ENCODE measurements at places on chromosomes 12 and 14.

- DNase-seq, result no peak
Measured at GRCh38 chr12:18578191-18578590, 159.6 kb downstream of the PLCZ1 start.

GRCh38 chr14:61747342-61747741 is 14.9 kb upstream of the SNAPC1 start:
- DNase-seq, result no peak

GRCh38 chr12:98227162-98227561 is 288.2 kb upstream of the TMPO start:
- peak; percentile 32 for DNase-seq

GRCh38 chr12:132597333-132598316 is 12.8 kb downstream of the LRCOL1 start:
- no peak for DNase-seq

DNA sequence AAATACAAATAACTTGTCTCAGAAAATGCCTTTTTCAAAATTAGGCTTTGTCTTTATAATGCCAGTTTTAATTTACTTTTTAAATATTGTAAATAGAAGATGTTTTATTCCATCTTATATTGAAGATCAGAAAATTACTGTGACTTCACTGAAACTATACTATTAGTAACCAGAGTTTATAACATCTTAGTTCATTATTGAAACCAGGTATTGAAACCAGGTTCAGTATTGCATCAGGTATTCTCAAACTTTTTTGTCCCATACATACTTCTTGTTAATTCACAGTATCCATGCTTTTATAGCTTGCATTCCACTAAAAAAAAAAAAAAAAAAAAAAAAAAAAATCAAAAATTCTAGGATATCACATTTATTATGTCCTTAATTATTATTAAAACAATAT is 227.5 kb downstream of the GXYLT1 start:
- no peak for DNase-seq

GRCh38 chr12:59059088-59059935 is 139.0 kb upstream of the LRIG3 start:
- DNase-seq, result no peak

GRCh38 chr12:104459368-104459909 is 2.7 kb downstream of the CHST11 start:
- DNase-seq, result peak; percentile 37

DNA sequence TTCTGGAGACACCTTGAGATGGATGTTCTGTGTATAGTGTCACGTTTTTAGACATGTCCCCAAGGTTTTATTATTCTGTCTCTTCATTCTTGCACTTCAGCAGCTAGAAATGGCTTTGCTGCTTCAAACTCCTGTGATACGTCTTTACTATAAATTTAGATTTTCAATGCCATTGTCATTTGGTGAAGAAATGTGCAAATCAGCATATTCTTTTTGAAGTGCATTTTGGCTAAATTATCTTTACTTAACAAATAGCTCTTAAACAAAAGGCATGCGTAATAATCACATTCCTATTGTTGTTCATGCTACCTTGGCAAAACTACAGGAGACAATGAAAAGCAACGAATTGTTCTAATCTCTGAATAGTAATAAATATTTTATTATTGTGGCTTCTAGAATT is 502.9 kb upstream of the SYT1 start:
- no peak for DNase-seq

DNA sequence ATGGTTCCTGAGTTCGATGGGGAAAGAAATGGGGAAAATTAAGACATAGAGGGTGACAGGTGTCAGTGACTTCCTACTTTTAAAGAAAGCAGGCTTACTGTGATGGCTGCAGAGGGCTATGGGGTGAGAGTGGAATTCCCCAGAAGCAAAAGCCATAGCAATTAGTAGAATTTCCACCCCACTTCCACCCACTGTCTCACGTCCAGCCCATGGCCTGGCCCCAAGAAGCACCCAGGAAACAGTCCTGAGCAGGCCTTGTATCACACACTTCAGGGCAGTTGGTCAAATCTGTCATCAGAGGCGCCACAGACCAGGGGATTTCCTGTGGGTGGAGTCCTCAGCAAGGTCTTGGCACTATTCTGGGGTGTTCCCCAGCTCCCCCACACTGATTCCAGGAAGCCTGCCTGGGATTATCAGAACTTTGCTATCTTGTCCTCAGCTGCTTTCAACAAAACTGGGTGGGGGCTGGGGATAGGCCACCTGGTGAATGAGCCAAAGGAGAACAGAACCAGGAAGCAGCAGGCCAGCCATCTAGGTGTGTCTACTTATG is 120.1 kb upstream of the CCND2 start:
- peak; percentile 89 for DNase-seq

DNA sequence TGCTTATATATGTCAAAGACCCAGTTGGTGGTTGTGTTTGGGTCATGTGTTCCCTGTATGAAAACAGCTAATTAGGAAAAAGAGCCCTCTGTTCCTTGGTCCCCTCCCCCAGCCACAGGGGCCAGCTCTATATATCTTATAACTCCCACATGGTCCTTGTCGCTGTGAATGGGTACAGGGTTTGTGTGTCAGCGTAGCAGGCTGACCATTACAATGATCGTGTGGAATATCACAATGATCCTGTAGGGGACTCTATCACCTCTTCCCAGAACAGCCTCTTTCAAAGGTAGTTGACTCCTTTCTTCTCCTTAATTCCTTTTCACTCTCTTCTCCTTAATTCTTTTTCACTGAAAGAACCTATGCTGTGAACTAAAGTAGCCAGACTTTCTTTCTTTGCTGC is 51.6 kb upstream of the RIC8B start:
- no peak for DNase-seq

- DNase-seq, result no peak
Measured at GRCh38 chr12:106602076-106602475, 19.3 kb downstream of the RFX4 start.

DNA sequence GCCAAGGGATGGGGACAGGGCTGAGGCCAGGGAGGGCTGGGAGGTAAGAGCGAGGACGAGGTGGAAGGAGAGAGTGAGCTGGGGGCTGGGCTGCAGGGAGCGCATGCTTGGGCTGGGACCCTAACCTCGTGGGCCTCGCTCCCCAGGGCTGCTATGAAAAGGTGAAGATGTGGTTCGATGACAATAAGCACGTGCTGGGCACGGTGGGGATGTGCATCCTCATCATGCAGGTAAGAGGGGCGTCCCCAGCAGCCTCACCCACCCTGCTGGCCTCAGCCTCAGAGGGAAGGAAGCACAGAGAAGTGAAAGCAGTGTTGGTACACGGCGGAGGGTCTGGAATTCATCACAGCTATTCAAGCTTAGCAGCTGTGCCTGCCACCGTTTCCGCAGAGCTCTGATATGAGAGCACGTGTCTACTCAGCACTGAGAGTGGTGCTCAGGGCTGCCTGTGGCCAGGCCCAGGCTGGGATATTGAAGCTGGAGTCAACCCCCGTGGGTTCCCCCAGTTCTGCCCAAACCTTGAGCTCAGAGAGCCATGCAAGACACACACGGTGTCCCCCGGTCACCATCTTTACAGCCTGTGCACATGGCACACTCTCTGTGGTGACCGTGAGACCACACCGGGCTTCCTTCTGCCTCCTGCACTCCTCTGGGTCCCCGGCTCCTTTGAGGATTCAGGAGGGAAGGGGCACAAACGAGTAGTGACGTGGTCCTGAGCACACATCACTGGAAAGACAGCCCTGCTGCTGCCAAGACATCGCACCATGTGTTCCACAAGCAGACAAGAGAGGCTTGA is 204.6 kb downstream of the TSPAN9 start:
- no peak for DNase-seq

DNA sequence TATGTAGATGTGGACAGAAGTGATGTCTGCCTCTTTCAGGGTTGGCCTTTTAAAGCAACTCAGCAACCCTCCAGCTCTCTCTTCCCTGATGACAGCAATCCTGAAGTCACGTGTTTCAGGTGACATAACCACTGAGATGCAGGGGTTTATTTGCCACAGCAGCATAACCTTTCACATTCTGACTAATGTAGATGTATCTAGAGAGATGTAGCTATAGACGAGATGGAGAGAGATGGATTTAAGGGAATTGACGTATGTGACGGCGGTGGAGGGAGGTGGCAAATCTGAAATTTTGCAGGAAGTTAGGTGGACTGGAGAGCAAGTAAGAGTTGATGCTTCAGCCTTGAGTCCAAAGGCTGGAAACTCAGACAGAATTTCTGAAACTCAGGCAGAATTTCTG is 126.0 kb downstream of the ZFP36L1 start:
- DNase-seq, result no peak

DNA sequence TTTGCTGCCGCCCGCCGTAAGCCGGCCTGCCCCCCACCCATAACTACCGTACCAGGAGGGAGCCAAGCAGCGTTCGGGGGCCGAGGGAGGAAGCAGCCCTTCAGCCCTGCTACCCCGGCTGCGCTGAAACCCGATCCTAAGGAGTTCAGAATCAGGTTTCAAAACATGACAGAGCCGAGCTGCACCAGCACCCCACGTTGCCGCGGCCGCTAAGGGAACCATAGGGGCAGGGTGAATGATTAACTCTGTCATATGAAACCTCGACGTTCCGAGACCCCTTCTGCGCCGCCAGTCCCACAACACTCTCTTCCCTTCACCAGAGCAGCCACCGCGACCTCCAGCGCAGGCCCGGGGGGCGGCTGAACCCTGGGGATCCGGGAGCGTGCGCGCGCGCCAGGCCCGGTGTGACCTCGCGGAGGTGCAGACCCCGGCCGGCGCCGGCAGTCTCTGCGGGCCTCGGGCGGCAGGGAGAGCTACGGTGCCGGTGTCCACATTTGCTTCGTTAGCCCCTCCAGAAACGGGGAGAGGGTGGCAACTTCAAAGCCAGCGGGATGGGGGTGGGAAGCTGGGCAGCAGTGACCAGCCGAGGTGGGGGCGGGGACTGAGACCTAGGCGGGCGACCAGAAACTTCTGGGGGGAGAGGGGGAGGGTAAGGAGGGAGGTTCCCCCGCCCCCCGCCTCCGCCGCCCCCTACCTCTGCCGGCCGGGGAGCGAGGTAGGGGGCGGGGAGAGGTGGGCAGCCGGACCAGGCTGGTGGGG is 1.6 kb downstream of the SIX4 start:
- DNase-seq, result peak; percentile 16

DNA sequence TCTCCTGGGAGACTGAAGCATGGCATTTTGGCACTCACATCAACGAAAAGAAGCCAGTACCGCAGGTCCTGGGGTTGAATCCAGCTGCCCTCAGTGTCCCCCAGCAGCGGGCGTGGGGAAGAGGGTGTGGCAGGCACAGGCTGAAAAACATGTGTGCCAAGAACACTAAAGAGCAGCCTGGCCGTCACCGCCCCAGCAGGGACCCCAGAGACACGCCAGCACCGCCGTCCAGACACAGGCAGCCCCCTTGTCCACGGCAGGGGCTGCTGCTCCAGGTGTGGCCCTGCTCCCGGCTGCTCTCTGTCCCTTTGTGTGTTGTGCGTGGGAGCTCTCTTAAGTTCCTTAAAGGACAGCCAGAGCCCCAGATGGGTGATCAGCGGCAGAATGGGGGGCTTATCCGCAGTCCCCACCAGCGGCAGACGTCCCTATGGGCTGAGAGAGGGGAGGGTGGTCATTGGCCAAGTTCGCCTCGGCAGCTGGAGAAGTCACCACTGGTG is 556 bp downstream of the PHETA1 start:
- no peak for DNase-seq

GRCh38 chr14:91482263-91483013 is 27.7 kb downstream of the PPP4R3A start:
- peak; percentile 38 for DNase-seq

GRCh38 chr12:103620395-103620794 is 33.3 kb downstream of the STAB2 start:
- DNase-seq, result no peak

- DNase-seq, result no peak
Measured at GRCh38 chr14:103008126-103008525, 49.2 kb downstream of the CDC42BPB start.
